Left renal cortex interstitium (tissue), 4 donors: ENCODE measurements at places on chromosomes 2 and 18. TPM values are rescaled to one million over a fixed set of nuclear protein-coding genes. Genes with fewer than 3 reads are reported as not detected.

ZNF396 gene
- 5.5 TPM for polyA plus RNA-seq

OSR1 gene
- polyA plus RNA-seq: 13.9 TPM

DNAH7 gene
- 5.3 TPM for polyA plus RNA-seq

RNU2-63P gene
- polyA plus RNA-seq: not detected

SIX3 gene
- not detected for polyA plus RNA-seq

PPM1B gene
- 56.8 TPM for polyA plus RNA-seq

CPO gene
- polyA plus RNA-seq: 0.62 TPM

LRRTM4 gene
- polyA plus RNA-seq: 1.1 TPM

GRCh38 chr18:43692099-43692690 lies 414.9 kb upstream of the SYT4 start:
- no peak for DNase-seq

DNA sequence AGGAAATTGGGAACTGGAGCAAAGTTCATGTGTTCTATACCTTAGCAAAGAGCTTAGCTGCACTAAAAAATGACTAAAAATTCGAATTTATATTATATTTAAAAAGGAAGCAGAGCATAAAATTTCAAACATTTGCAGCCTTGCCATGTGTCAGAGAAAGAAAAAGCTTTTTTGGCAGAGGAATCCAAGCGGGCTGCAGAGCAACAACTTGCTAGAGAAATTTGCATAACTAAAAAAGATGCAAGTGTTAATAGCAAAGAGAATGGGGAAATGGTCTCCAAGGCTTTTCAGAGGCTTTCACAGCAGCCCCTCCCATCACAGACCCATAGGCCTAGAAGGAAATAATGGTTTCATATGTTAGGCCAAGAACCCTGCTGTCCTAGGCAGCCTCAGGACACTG lies 1315.9 kb downstream of the DSC3 start:
- no peak for DNase-seq

GRCh38 chr2:45029215-45029614 lies 20.0 kb upstream of the SIX2 start:
- no peak for DNase-seq

DNA sequence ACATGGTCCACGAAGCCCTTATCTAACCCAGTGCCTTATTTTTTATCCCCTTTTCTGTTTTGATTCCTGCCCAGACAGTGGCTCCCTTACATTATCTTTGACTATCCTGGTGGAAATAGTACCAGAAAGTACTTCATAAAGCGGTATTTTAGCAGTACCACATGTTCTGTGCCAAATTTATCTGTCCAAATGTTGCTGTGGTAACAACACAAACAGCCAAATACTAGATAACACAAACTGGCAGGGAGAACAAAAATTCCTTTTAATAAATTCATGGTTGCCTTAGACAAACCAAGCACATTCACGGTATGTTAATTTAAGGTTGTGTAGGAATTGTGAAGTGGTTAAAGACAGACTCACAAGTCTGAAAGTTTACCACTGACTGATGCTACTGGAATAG lies 187.9 kb upstream of the LHCGR start:
- DNase-seq: no peak

DNA sequence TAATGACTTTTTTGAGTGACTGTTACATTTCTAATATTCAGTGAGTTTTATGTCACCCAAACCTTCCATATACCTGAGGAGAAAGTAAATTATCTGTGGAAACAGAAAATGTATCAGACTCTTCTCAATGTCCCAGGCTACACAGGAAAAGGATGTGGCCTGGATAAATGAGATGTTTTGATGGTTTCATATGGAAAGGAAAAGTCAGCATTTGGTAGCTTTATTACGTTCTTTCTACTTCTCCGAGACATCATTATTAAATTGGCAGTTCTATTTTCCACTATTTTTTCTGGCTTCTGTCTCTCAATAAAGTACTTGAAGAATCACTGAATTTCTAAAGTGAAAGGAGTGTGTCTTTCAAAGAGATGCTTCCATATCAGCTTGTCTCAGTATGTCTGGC lies 847.0 kb upstream of the CRIM1 start:
- DNase-seq: no peak

- DNase-seq: no peak
Measured at GRCh38 chr2:216810399-216811160, 49.3 kb downstream of the TNP1 start.

DNA sequence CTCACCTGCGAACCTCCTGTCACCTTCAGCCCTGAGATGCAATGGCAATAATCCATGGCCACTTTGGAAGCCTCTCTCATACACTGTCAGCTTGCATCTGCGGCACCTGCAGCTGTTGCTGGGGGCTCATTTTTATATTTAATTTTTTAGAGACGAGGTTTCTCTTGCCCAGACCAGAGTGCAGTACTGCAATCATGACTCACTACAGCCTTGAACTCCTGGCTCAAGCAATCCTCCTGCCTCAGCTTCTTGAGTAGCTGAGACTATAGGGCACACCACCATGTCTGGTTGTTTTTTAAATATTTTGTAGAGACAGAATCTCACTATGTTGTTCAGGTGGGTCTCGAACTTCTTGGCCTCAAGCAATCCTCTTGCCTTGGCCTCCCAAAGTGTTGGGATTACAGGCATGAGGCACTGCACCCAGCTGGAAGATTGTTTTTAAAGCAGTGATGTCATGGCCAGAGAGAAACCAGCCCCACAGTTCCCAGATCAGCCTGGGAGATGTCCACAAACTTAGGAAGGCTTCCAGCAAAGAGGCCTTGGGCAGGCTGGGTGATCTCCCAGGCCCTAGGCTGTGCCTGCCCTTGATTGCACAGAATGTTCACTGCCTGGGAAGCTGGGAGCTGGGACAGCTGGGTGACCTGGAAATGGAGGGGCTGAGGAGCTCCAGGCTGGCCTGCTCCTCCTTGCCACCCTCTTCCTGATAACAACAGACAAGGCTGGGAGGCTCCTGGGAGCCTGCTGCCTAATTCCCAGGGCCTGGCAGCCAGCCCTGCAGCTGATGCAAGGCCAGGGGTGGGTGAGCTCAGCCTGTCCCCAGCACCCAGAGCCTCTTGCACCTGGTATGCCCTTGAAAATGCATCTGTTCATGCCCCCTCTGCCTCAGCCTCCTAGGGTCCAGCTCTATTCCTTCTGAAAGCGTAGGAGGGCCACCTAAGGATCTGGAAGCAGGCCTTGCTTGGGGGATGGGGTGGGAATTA lies 27.1 kb downstream of the SH2D6 start:
- DNase-seq: no peak

- DNase-seq: peak; percentile 53
Measured at GRCh38 chr18:70288171-70288850, 534 bp upstream of the SOCS6 start.

GRCh38 chr2:20578895-20579825 lies 71.7 kb downstream of the HS1BP3 start:
- no peak for DNase-seq

GRCh38 chr2:1642066-1642861 lies 102.1 kb downstream of the PXDN start:
- no peak for DNase-seq

- no peak for DNase-seq
Measured at GRCh38 chr2:200278694-200279316, 27.7 kb upstream of the SPATS2L start.

GRCh38 chr2:147519178-147519577 lies 325.7 kb upstream of the ACVR2A start:
- DNase-seq: no peak

DNA sequence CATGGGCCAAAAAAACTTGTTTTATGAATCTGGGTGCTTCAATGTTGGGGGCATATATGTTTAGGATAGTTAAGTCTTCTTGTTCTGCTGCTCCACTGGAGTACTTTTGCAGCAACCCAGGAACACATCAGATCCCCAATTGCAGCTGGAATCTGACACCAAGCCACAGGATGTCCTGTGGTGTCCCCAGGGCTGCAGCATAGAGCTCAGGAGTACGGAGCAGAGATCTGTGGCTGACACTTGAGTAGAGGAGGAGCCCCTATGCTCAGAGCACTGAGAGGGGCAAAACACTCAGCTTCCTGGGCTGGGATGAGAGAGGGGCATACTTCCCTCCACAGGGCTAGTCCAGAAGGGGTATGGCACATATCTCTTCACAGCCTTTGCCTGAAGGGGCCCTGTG lies 138.9 kb upstream of the ERBB4 start:
- no peak for DNase-seq

- no peak for DNase-seq
Measured at GRCh38 chr2:234873103-234873827, 78.6 kb upstream of the SH3BP4 start.

DNA sequence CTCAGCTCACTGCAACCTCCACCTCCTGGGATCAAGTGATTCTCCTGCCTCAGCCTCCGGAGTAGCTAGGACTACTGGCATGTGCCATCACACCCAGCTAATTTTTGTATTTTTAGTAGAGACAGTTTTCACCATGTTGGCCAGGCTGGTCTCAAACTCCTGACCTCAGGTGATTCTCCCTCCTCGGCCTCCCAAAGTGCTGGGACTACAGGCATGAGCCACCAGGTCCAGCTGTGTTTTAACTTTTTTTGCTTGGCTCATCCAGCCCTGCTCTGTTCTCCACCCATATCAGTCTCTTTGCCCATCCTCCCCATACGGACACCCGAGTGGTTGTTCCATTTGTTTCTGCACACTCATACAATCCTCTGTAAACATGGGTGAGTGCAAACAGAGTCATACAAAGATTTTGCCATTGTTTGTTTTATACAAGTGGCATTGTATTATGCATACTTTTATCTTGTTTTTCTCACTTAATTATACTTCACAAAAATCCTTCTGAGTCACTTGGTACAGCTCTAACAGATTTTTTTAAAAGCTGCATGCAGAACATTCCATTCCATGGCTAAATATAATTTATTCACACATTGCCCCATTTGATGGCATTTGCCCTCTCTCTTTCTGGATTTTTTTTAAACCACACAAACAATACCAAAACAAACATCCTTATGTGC lies 5.3 kb downstream of the APOB start:
- no peak for DNase-seq

DNA sequence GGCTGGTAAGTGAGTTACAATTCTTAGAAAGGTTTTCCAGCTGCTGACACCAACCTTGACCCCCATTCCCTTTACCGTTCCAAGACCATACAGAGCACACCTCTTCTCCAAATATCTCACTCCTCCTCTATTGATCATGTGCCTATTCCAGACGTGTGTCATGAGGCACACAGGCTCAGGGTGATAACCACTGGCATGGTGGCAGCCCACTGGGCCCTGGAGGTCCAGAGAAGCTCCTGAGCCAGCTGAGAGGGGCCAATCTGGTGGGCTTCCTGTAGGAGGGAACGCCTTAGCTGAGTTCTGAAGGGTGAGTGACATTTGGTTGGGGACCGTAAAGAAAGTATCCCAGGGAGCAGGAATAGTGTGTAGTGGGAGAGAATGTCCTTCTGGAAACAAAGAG lies 28.3 kb downstream of the ZAP70 start:
- DNase-seq: no peak
